ENCODE measurements at places on chromosomes 1 and 21. TPM values are rescaled to one million over a fixed set of nuclear protein-coding genes. Genes with fewer than 3 reads are reported as not detected.

DNA sequence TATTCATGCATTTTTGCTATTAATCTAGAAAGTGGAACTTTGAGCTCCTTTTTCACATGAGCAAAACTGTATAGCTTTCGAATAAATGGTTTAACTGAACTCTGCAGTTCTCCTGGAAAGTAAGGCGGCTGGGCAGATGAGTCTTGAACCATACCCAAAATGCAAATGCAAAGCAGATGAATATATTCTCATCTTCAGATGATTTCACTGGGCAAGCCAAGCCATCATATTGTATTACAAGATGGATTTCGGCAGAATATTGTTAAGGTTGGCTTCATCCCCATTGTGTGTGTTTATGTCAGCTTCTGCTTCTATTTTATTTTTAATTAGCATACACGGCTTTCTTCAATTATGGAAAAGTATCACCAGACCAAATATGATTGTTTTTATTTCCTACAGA is 209.6 kb downstream of the GREM2 start:
- H3K27ac ChIP-seq = no peak overlapping the region
- no peak for DNase-seq
- H3K4me1 ChIP-seq = no peaks in the 10 kb centered on the region
- H3K27me3 ChIP-seq = no peaks in the 10 kb centered on the region
- H3K4me3 ChIP-seq = no peak overlapping the region
- H3K36me3 ChIP-seq = no peaks in the 10 kb centered on the region

DNA sequence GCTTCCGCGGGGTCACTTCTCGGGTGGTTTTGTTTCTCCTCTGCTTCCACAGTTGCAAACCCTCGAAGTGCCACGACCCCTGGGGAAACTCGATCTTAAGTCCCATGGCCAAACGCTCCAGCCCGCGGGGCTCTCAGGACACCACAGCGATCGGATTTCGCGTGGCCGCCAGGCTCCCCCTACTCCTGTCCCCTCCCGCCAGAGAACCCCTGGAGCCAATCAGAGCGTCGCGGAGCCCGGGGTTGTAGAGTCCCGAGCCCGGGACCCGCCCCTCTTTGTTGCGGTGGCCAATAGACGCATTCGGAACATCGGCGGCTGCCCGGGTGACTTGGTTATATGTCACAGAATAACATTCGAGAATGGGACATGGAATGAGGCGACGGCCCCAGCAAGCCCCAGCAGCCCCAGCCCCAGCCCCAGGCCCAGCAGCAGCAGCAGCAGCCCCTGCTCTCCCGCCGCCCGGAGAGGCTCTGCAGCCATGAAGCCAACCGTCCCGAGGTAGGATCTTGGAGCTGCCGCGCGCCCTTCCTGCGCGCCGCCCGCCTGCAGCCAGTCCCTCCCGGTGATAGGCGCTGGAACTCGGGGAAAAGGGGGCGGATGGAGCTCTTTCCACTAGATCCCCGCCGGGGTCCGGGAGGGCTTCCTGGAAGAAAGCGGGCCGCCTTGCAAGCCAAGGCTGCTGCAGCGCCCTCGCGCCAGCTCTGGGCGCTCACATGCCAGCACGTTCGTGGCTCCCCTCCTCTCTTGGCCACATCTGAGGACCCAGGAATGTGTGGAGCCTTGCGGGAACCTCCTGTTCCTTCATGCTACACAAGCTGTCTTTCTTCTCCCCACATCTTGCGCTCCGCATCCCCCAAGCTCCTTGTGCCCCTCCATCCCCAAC is at the start of gene VASH2:
VASH2 (plus strand) TSS at position 299 of the 883 bp plus-strand sequence. CDS start 1,002 bp downstream, outside the sequence.
- peaks cover 13% of the 10 kb centered on the region for H3K4me1 ChIP-seq
- H3K27ac ChIP-seq = no peak within 1 kb of the TSS
- H3K27me3 ChIP-seq = peaks cover 20% of the 10 kb centered on the region
- H3K36me3 ChIP-seq = no peaks in the 10 kb centered on the region
- peak; percentile 84 for DNase-seq

DNA sequence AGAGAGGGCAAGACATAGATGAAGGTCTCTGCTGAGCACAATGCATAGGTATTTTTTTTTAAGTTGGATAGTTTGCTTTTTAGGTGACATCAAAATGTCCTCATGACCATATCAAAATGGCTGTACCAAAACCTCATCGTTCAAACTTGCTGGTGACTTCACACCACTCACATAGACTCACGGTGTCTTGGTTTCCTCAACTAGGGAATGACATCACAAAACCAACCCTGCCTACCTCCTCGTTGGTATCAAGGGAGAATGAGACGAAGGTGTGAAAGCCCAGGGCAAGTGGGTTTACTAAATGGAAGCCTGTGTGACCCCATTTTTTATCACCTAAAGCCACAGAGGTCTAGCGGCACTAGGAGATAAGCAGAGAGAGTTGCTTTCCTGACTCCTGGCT is 1.6 kb downstream of the PIGR start:
- DNase-seq = no peak
- H3K4me1 ChIP-seq = no peaks in the 10 kb centered on the region
- no peaks in the 10 kb centered on the region for H3K36me3 ChIP-seq
- H3K27me3 ChIP-seq = no peaks in the 10 kb centered on the region

DNA sequence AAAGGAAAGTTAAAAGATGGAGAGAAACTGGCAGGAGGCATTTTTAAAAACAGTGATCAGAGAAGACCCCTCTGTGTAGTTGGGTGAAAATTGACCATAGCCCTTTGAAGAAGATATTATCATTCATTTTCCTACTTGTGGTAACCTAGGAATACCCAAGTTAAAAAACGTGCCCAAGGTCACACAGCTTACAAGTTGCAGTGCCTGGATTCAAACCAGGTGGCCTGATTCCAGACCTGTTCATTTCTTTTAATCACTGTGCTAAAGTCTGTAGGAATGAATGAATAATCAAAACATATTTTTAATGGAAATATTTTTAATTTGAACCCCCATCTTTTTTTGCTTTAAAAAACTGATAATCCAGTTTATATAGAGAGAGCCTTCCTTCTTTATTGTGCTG is 35.6 kb downstream of the MARK1 start:
- DNase-seq = no peak
- H3K4me3 ChIP-seq = no peak overlapping the region
- H3K36me3 ChIP-seq = no peaks in the 10 kb centered on the region
- no peaks in the 10 kb centered on the region for H3K27me3 ChIP-seq
- no peak overlapping the region for H3K27ac ChIP-seq

DNA sequence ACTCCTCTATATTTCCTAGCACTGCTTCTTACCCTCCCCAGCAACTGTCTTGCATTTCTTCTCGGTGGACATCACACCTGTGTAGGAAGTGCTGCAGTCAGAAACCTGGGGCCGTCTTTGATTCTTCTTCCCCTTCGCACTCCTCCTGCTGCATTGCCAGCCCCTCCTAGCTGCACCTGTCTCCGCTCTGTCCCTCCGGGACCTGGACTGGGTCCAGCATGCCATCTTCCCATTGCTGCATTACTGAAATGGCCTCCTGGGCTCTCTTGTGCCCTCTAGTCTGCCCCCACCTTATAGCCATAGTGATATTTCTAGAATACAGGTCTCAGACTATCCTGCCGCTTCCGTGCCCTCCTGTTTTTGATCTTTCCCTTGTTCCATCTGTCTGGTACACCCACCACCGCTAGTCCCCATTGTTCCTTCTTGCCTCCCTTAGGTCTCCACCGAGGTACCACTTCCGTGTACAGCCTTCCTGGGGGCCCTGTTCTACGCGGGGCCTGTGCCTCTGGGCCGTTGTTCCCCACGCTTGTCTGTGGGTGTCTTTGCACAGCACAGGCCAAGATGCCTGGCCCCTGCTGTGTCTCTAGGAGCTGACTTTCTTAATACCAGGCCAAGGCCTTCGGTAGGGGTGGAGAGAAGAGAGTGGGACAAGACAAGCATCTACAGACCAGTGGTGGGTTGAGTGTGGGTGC is 107.6 kb downstream of the GALNT2 start:
- H3K27me3 ChIP-seq = no peaks in the 10 kb centered on the region
- H3K4me3 ChIP-seq = no peak overlapping the region
- no peaks in the 10 kb centered on the region for H3K36me3 ChIP-seq
- DNase-seq = no peak
- peaks cover 4% of the 10 kb centered on the region for H3K4me1 ChIP-seq

GRCh38 chr1:235648407-235648907 is 1.1 kb downstream of the GNG4 start:
- H3K36me3 ChIP-seq = no peaks in the 10 kb centered on the region
- DNase-seq = no peak
- H3K4me1 ChIP-seq = peaks cover 12% of the 10 kb centered on the region
- peaks cover 64% of the 10 kb centered on the region for H3K27me3 ChIP-seq
- H3K4me3 ChIP-seq = no peak overlapping the region

DNA sequence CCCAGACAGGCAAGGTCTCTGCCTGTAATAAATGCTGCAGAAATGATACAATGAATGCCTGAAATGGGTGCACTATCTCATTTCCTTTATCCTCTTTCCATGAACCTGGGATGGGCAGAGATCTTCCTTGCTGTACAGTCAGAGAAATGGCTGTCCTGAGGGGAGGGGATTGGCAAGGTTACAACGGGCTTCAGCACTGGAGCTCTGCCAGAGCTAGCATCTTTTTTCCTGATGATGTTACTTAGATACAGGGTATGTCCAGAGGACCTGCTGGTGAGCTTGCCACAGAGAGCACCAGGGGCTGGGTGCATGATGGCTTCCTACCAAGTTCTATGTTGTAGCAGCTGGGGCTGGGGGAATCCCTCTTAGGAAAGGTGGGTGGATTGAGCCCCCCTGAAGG is 115.1 kb downstream of the PLXNA2 start:
- no peaks in the 10 kb centered on the region for H3K27me3 ChIP-seq
- H3K4me3 ChIP-seq = no peak overlapping the region
- no peak overlapping the region for H3K27ac ChIP-seq
- no peaks in the 10 kb centered on the region for H3K4me1 ChIP-seq

DNA sequence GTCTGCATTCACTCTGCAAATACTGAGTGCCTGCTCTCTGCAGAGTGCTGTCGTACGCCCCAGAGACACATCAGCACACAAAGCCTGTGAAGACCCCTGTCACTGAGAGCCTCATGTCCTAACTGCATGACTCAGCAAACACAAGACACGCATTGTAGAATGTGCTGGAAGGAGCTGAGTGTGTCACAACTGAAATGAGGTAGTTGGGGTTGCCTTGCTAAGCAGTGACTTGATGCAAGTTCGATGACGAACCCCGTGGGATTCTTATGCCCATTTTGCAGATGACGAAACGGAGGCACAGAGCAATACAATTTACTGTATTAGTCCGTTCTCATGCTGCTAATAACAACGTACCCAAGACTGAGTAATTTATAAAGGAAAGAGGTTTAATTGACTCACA is 65.1 kb downstream of the RIPK4 start:
- no peaks in the 10 kb centered on the region for H3K4me1 ChIP-seq
- H3K4me3 ChIP-seq = no peak overlapping the region
- no peak for DNase-seq

- H3K4me1 ChIP-seq = peaks cover 4% of the 10 kb centered on the region
- H3K27ac ChIP-seq = no peak overlapping the region
- H3K4me3 ChIP-seq = no peak overlapping the region
- no peak for DNase-seq
These were observed 250 bp downstream of the F5 start for GRCh38 chr1:169586067-169586394.

- DNase-seq = no peak
- H3K4me3 ChIP-seq = no peak overlapping the region
- H3K27me3 ChIP-seq = no peaks in the 10 kb centered on the region
- H3K4me1 ChIP-seq = peaks cover 5% of the 10 kb centered on the region
- H3K36me3 ChIP-seq = peaks cover 34% of the 10 kb centered on the region
These were observed 14.7 kb downstream of the ZBTB8OS start for GRCh38 chr1:32635508-32636277.

DNA sequence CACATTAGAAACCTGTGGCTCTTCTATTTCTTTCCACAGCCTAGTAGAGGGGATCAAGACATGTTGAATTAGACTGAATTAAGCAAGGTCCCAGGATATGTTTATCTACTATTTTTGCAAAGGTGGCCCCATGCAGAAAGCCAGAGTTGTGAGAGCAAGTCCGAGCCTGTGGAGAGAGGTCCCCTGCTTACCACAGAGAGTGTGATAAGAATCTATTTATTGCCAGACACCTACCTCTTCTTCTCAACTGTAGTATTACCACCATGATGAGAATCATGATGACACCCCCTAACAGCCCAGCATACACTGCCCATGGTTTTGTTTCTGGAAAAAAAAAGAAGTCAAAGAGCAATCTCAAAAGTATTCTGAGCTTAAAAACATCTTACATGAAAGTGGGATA is 23.0 kb downstream of the SLAMF1 start:
- DNase-seq = no peak
- H3K27ac ChIP-seq = no peak overlapping the region
- no peaks in the 10 kb centered on the region for H3K27me3 ChIP-seq
- no peaks in the 10 kb centered on the region for H3K36me3 ChIP-seq
- no peak overlapping the region for H3K4me3 ChIP-seq

DNA sequence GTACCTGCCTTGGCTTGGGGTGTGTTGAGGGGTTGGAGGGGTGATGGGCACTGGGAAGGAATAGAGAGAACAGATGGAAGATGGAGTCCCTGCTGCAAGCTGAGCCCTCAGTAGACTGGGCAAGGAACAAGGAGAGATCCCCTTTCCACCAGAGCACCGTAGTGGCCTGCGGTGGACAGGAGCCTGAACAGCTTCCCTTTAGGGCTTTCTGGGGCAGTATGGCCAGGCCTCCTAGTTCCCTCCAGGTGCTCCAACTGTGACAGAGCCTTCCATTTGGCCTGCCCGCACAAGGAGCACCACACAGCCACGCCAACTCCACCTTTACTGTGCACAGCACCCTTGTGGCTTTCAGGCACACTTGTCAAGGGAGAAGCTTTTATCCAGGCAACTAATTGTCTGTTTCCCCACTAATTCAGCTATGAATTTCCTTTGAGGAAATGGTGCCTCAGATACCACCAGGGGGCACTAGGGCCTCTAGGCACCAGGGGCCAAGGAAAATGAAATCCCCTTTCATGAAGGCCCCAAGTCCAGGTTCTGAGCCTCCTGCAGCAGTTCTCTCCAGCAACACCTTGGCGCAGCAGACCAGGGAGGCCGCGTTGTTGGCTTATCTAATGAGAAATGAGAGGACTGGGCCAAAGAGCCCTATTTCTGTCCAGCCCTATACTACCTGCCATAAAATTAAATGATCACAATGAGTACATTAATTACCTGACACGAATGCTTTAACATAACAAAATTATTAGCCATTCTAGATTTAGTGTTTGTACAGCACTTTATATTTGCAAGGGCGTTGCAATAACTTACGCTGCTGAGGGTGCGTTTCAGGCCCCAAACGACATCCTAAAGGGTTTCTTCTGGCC is 23.1 kb upstream of the ERI3 start:
- no peak overlapping the region for H3K4me3 ChIP-seq
- DNase-seq = no peak
- H3K36me3 ChIP-seq = no peaks in the 10 kb centered on the region
- no peaks in the 10 kb centered on the region for H3K4me1 ChIP-seq

GRCh38 chr1:51941528-51941927 is 49.0 kb downstream of the RAB3B start:
- no peak overlapping the region for H3K27ac ChIP-seq
- H3K36me3 ChIP-seq = no peaks in the 10 kb centered on the region
- H3K4me1 ChIP-seq = no peaks in the 10 kb centered on the region
- no peaks in the 10 kb centered on the region for H3K27me3 ChIP-seq
- no peak for DNase-seq

Gene CSF3R
- total RNA-seq = 202 TPM

Gene SPRR2G
- not detected for total RNA-seq

Gene PPIAL4G
- total RNA-seq = 0.20 TPM

Gene KIF14
- 0.23 TPM for total RNA-seq

Gene TSSK3
- total RNA-seq = 2.5 TPM

Gene OLFML3
- total RNA-seq = 43.5 TPM

Measured in upper lobe of right lung (tissue), 1 donor.